ENCODE measurements at places on chromosomes 1 and 21. TPM values are rescaled to one million over a fixed set of nuclear protein-coding genes. Genes with fewer than 3 reads are reported as not detected.
A peak's percentile ranks its signal among the peaks of the same experiment; 100 is the strongest.

GRCh38 chr1:169931795-169932231 lies 38.1 kb upstream of the SCYL3 start:
- no peak for DNase-seq

GRCh38 chr21:36477001-36477400 lies 2.9 kb downstream of the CLDN14 start:
- DNase-seq = no peak

The KCNT2 gene
- total RNA-seq = not detected

GRCh38 chr1:84254703-84255238 lies 46.7 kb upstream of the SAMD13 start:
- peak; percentile 25 for DNase-seq

The BACE2 gene
- total RNA-seq = 20.0 TPM

- DNase-seq = no peak
Measured at GRCh38 chr1:88140325-88140724, 543.7 kb upstream of the PKN2 start.
